ENCODE measurements at places on chromosomes 5 and 9.

- DNase-seq: no peak
These were observed 11.2 kb downstream of the ACO1 start for GRCh38 chr9:32395510-32396216.

- no peak for DNase-seq
These were observed 47.8 kb downstream of the AHRR start for GRCh38 chr5:369151-369868.

DNA sequence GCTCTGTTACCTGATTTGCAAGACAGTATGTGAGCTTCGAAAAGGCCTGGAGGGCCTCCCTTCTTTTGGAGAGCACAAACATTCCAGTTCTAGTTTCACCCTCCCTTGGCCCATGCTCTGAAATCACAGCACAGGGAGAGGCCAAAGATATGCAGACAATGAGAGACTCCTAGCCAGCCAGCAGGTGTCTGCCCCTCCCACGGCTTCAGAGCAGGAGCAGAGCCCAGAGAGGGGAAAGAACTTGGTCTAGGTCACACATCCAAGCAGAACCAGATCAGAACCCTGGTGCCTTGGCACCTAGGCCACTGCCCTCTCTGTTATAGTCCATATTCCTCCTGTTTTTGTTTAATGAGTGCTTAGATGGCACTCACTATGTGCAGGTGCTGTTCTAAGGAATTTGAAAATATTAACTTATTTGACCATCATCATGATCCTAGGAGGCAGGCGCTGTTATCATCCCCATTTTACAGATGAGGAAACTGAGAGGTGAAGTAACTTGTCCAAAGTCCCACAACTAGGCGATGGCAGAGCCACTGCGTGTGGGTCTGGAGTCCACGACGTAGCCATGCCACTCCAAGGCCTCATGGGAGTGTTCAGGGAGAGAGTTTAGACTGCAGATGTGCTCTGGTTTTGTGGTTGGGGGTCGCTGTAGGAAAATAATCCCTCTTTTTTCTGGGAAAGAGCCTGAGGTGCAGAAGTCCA lies 27.2 kb downstream of the TMOD1 start:
- DNase-seq: no peak

DNA sequence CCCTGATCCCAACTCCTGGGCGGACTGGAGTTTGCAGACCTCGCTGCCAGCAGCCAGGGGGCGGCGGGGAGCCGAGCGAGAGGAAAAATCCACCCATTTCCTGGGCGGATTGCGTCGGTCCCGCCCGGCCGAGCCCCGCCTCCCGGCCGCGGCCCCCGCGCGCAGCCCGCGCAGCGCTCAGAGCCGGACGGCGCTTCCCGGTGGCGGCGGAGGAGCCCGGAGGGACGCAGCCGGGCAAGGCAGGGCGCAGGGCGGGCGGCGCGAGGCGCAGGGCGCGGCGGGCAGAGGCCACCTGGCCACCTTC lies at the start of gene OLFM1:
OLFM1 (plus strand) TSS at position 180 of the 304 bp plus-strand sequence. CDS start 322 bp downstream, outside the sequence.
- peak; percentile 50 for DNase-seq
